Stimulated activated CD4-positive, alpha-beta T cell treated with anti-CD3 and anti-CD28 coated beads, Interleukin-1b, Interleukin-23, amount 100 ng/mL, for 1 hour (primary cell): ENCODE measurements at places on chromosomes 12 and 14.

- no peak for DNase-seq
These were observed 64.5 kb downstream of the CRADD start for GRCh38 chr12:93741659-93742109.

DNA sequence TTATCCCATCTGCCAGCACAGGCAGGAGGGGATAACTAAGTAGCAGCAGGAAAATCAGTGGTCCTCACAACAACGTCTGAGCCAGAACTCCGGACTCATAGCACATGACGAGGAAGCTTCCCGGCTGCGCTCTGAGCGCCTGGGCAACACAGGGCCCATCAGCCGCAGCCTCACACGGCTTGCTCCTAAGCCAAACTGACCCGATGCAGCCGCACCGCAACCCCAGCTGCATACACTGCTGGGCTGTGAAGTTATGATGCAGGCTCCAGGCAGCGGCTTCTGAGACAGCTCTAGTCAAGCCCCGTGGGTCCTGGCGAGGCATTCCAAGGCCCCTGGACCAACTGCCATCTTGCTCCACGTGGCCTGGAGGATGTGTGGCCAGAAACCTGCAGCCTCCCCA is 28.1 kb downstream of the ZFYVE21 start:
- DNase-seq, result no peak

- no peak for DNase-seq
These were observed 14.0 kb downstream of the CCER1 start for GRCh38 chr12:90940872-90941499.

DNA sequence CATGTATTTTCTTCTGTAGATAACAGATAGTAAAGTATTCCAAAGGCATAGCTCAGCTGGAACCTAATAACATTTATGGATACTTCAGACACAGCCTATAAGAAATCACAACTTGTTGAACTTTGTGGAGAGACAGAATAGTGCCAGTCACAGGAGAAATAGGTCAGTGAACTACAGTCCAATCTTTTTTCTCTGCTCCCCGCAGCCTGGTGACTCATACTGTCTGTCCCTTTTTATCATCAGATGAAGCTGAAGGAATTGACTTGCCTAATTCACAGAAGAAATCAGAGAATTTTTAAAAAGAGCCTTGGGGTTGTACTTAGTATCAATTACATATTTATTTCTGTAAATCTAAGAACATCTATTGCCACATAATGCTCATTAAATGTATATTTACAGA is 222.3 kb downstream of the ALG10 start:
- DNase-seq, result no peak

DNA sequence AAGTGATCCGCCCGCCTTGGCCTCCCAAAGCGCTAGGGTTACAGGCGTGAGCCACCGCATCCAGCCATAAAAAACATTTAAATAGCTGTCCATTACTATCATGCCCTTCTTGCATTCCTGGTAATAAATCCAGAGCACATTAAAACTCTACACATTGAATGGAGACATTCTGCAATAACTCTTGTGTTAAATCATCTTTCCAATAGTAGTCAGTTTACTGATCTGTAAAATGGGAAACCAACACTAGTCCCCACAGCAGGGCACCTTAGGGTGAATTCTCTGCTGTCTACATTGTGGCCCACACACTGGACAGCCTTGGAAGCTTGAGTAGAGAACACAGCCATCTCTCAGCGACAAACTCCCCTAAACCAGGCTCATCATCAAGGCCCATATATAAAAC is 85.5 kb upstream of the NUDT4 start:
- DNase-seq, result no peak

DNA sequence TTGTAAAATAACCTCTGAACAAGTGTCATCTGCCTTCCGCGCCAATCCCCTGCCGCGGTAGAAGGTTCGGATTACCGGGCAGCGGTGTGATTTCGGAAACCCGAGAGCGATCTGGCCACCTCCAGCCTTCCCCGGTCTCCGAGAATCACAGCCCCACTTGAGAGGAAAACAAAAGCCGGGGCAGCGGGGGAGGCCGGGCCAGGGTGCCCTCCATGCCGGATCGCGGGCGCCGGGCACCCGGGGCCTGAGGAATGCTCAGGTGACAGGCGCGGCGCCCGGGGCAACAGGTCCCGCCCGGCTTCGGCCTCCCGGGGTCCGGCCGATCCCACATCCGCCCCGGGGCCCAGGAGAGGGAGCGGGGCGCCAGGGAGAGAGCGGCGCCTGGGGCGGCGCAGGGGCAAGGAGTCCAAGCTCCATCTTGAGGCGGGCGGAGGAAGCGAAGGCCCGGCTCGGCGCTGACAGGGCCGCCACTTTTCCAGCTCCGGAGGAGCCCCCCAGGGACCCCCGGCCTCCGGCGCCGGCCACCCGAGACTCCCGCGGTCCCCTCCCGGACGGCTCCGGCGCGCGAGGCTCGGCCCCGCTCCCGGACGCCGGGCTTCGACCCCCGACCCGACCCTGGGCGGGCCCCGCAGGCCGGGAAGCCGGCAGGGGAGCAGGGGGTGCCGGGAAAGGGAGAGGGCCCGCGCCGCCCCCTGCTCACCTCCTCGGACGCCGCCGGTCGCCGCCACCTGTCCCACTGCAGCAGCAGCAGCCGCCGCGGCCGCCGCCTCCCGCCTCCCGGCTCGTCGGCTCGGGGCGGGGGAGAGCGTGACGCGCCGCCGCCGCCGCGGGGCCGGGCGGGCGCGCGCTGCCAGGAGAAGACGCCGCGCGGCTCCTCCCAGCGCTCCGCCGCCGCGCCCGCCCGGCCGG is at the start of gene CLIP1:
CLIP1 (minus strand) TSS at position 849 of the 909 bp plus-strand sequence. CDS start 42,217 bp downstream, outside the sequence.
- no peak for DNase-seq

- DNase-seq, result no peak
These were observed 116.7 kb upstream of the CAND1 start for GRCh38 chr12:67152451-67152850.

- DNase-seq, result no peak
These were observed 196.9 kb upstream of the PWP1 start for GRCh38 chr12:107488666-107489065.

- no peak for DNase-seq
These were observed 228.7 kb downstream of the APAF1 start for GRCh38 chr12:98873776-98874175.

DNA sequence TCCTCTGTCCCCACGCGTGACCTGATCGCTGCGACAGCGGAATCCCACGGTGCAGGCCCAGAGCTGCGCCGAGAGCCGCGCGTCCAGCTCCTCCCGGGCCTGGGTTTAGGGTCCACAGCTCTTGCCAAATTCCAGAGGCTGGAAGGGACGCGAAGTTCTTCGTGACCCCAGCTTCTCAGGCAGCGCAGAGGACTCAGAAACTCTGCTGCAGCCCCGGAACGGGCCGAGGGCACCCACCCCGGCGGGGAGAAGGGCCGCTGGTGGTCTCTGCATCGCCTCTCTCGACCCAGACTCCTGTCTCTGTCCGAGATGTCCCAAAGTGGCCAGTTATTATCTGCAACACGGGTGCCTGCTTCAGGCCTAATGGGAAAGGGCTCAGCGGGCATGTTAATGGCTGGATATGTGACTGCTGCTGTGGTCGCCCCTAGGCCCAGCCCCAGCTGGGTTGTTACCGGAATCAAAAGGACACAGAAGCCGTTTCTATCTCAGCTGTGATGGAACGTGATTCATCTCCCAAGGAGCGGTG is 236.4 kb downstream of the VRK1 start:
- DNase-seq, result no peak

DNA sequence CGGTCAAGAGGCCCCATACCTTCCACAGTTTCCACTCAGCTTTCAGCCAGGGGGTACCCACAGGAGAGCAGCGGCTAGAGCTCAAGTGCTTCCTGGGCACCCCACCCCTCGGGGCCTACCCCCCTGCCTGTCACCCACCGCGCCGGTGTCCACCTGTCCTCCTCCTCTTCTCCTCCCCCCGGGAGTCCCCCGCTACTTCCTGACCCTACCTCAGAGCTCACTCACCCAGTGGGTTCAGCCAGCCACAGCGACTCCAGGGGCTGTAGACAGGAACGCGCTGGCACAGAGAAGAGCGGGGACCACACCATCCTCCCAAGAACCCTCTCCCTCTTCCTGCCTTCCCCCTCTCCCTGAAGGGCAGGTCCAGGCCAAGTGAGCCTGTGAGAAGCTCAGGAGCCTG is 123.0 kb downstream of the ESRRB start:
- DNase-seq, result no peak

- no peak for DNase-seq
These were observed 5.3 kb downstream of the ALDH1L2 start for GRCh38 chr12:105078712-105079570.

- no peak for DNase-seq
These were observed 44.9 kb upstream of the PLEKHG3 start for GRCh38 chr14:64659366-64659765.

- no peak for DNase-seq
These were observed 42.8 kb downstream of the PRMT8 start for GRCh38 chr12:3533703-3534386.

DNA sequence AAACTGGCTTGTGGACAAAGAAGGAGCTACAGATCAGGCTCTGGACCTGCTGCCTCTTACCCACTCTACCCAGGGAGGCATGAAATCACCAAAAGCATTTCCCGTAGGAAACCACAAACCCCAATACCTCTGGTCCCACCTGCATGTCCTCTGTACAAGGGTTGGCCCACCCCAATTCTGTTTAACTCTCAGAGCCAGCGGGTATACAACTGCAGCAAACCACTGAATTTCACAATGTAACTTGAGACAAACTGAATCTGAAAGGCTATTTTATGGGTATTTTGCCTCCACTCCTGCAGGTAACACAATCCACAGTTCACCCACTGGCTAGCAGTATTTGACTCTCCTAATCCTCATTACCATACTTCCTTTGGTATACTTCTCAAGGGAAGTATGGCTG is 16.5 kb downstream of the SIX1 start:
- no peak for DNase-seq

DNA sequence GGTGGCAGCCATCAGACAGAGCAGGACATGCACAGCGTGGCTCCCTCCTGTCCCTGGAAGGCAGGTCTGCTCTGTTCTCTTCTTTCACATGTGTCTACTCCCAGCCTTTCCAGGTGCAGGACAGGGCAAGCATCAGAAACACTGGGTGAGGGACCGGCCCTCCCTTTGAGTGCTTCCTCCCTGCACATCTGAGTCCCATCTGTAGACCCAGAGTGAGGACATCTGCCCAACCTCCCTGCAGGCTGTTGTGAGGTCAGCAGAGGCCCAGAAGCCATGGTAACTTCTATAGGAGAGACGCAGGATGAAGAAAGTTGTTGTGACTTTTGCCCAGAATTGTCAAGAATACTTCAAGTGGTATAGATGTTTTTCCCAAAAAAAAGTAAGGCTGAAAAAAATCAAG is 282.7 kb downstream of the CACNA1C start:
- DNase-seq, result no peak

GRCh38 chr12:103279444-103279843 is 216.3 kb downstream of the C12orf42 start:
- no peak for DNase-seq

DNA sequence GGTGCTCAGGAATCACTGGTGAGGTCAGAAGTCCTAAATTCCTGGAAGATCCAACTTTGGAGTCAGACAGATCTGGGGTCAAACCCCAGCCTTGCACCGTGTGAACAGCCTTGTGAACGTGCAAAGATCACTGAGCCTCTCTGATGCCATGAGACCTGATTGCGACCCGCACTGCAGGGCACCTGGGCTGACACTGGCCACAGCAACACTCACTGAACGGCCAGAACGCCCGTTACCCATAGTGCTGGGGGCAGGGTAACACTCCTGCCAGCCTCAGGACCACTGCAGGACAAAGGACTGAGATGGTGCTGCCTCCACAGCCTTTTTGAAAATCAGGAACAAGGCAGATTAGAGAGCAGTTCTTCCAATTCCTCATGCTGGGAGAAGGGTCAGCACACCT is 28.3 kb downstream of the CHGA start:
- DNase-seq, result no peak

DNA sequence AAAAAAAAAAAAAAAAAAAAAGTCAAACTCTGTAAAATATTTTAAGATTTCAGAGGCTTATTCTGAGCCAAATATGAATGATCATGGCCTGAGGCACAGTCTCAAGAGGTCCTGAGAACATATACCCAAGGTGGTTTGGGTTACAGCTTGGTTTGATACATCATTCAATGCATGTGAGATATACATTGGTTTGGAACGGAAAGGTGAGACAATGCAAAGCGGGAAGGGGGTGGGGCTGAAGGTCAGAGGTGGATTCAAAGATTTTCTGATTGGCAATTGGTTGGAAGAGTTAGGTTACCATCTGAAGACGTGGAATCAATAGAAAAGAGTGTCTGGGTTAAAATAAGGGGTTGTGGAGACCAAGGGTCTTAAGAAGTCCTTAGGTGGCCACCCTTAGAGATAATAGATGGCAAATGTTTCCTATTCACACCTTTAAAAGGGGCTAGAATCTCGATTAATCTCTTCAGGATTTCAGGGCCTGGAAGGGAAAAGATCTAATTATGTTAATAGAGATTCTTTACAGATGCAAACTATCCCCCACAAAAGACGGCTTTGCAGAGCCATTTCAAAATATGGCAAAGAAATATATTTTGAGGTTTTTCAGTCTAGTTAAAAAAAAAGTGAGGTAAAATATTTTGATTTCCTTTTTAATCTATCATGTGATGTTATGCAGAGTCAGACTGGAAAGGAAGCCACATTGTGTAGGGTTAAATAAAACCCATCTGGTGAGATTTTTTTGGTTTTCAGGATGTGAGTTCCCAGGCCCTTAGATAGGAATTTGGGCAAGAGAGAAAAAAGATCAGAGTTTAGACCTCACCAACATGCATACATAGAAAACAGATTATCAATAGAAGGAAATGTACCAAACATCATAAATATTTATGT is 173.8 kb upstream of the CNOT2 start:
- DNase-seq, result no peak

DNA sequence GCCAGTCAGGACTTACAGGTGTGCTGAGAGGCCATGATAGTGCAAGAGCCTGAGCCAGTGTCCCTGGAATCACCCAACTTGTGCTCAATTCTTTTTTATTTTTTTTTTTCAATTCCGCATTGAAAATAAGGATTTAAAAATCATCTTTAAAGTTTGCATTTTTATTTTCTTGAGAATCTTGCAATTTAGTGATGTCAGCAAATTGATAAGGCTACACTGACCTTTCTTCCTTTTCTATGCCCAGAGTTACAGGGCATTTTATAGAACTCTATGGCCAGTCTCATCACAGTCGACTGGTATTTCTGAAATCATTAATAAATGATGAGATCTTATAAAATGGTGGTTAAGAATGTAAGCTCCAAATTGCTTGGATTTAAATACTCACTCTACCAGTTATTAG is 63.3 kb upstream of the PRKD1 start:
- no peak for DNase-seq

DNA sequence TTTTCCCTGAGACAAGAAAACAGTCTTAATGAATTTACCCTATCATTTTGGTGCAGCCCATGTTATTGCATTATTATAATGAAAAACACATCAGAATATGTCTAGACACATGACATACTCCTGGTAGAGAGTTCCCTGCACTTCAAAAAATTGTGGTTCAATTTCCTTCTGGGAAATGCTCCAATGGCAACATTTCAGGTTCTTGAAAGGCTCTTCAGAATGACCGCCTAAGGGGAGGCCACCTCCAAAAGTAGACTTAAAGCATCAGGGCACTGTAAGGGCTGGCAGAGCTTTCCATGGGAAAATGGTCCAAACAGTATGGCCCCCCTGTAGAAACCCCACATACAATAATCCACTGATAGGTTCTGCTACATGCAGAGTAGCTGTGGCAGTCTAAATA is 110.7 kb downstream of the SLC25A21 start:
- DNase-seq, result no peak
